ENCODE measurements at places on chromosomes 7 and 10. TPM values are rescaled to one million over a fixed set of nuclear protein-coding genes. Genes with fewer than 3 reads are reported as not detected.

- no peak for DNase-seq
Observed at GRCh38 chr10:80537086-80537735, 491 bp upstream of the SH2D4B start.

DNA sequence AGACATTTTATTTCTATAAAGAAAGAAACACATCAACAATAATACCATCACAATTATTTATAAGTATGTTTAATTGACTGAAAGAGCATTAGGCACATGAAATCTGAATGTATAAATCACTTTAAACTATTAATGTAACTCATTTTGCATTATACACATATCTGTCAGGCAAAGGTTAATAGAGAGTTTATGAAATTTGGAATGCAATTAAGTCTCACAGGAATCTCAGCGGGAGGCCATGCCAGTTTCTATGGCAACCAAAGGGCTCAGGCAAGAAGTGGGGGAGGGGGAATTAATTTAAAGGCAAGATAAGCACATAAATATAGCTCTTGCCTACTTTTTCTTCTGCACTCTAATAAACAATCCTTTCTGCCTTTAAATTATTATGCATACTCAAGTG, 152.6 kb downstream of the SLC16A9 start:
- no peak for DNase-seq

The MALRD1 gene
- 0.58 TPM for polyA plus RNA-seq

The PDZD8 gene
- polyA plus RNA-seq = 13.2 TPM

The RET gene
- polyA plus RNA-seq = 17.0 TPM

- DNase-seq = no peak
Observed at GRCh38 chr10:114561008-114561523, 97.0 kb downstream of the ABLIM1 start.

DNA sequence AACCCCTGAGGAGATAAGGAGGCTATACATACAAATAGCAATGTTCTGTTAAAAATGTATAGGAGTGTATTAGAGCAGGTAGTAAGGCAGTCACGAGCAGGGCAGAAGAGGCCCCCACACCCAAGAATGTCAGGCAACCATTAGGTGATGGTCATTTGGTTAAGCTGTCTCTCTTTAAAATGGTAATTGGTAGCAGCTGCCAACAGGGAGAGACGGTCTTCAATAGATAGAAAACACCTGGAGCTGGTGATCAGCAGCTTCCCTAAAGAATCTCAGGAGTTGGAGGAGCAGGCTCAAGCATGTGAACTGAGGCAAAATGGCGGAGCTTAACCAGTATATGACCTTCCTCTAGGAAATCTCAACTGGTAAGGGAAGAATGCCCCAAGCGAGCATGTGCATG, 26.4 kb upstream of the HTR5A start:
- DNase-seq = no peak

GRCh38 chr7:88203401-88203800, 16.4 kb downstream of the SRI start:
- no peak for DNase-seq

GRCh38 chr7:73520673-73521635, 1.1 kb downstream of the BAZ1B start:
- no peak for DNase-seq

DNA sequence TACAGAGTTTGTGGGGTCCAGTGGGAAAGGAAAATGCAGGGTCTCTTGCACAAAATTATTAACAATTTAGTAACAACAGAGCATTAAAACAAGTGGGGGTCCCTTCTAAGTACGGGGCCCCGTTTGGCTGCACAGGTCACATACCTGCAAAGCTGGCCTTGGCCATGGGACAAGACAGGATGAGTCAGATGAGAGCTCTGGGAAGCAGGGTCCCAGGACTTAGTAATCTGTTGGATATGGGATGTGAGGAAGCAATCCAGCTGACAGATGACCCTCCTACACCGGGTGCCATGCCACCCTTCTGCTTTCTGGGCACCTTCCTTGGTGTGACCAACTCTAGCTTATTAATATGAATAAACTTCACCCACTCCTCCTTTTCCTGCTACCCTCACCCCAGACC, 3.2 kb upstream of the DUSP5 start:
- DNase-seq = no peak

DNA sequence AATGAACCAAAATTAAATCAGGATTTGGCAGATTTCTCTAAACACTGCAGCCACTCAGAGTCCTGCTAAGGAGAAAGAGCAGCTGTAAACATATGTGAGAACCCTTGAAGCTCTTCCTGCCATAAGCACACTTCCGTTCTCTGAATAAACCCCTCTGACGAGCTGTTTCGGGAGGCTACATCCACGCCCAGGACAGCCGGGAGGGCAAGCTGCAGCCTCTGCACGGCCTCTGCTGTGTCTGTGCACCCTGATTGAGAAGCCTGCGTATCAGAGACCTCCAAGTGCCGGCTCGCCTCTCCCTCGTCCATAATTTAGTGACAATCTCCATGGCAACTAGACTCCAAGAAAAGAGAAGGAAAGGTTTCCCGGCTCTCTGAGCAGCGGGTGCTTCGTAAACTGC, 114.4 kb downstream of the PTPRN2 start:
- peak; percentile 21 for DNase-seq

DNA sequence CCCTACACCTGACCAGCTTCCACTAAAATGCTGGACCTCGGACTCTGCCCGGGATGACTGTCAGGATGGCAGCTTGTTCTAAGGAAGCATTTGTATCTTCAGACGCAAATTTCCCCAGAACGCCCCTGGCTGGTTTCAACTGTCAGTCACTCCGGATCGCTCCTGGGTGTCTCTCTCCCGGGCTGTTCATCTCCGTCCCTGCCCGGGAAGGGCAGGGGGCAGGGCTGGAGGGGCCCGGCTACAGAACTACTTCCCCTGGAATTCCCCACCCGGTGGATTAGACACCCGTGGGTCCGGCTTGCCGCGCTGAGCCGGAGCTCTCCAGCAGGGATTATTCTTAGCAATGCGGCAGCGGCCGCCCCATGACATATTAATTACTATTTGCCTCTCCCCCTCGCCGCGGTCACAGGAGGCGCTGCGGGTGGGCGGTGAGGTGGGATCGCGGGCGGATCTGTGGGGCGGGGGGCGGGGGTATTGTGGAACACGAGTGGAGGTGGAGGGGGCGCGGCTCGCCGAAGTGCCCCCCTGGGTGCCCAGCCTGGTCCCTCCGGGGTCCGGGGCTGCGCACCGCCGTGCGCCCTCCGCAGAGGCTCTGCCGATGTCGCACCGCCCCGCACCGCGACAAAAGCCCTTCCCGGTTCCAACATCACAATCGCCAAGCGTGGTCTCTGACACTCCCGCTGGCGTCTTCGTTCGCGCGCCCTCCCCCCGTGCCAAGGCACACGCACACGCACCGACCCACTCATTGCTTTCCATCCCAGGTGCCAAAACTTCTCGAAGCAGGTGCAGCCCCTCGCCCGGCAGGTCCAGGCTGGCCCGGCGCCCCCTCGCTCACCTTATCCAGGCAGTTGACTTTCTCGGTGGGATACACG, 276.1 kb upstream of the NEBL start:
- DNase-seq = peak; percentile 25

The NOS3 gene
- 6.0 TPM for polyA plus RNA-seq

GRCh38 chr10:4514445-4515108, 311.4 kb upstream of the AKR1E2 start:
- peak; percentile 50 for DNase-seq

GRCh38 chr10:49265885-49266284, 33.1 kb upstream of the C10orf71 start:
- no peak for DNase-seq

- DNase-seq = no peak
Observed at GRCh38 chr7:106370542-106370941, 85.8 kb upstream of the NAMPT start.

The SCIN gene
- 0.29 TPM for polyA plus RNA-seq

The C7orf57 gene
- polyA plus RNA-seq = not detected

GRCh38 chr7:51062222-51062987, 254.2 kb downstream of the COBL start:
- DNase-seq = no peak

DNA sequence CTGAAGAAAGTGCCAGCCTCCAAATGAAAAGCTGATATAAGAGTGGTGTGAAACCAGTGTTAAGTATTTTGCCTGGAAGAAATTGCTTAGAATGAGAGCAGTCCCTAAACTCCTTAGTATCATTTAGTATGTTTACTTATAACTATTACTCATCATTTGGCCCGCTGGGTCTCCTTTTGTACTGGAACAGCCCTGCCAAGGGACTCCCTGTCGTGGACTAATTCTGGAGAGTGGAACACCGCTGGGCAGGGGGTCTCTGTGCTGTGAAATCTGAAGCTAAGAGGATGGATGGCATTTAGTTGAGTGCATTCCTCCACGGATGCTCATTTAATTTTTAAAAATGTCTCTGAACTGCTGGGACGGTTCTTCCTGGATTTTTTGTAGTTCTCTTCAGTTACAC, 889.9 kb upstream of the C7orf33 start:
- DNase-seq = peak; percentile 11

The CC2D2B gene
- polyA plus RNA-seq = 1.4 TPM

GRCh38 chr10:124674768-124675222, 69.4 kb downstream of the FAM53B start:
- DNase-seq = no peak

The RAPGEF5 gene
- 16.9 TPM for polyA plus RNA-seq

GRCh38 chr10:11192304-11193000, 174.8 kb downstream of the CELF2 start:
- DNase-seq = no peak

DNA sequence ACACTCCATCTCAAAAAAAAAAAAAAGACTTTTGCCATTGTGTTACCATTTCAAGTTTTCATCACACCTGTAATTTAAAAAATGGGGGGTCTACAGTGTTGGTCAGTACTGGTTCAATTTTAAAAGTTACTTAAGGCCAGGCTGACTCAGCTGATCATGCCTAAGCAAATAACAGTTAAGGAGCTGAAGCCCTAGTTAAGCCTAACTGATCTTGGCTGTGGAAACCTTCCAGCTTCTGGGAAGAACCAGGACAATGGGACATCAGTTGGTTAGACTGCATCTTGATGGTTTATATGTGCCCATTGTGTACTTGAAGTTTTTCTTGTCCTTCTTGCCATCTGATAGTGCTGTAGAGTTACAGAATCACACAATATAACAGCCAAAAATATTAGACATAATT, 26.7 kb downstream of the VCL start:
- no peak for DNase-seq

GRCh38 chr7:158422196-158422886, 165.3 kb downstream of the PTPRN2 start:
- no peak for DNase-seq

The NPC1L1 gene
- polyA plus RNA-seq = not detected

DNA sequence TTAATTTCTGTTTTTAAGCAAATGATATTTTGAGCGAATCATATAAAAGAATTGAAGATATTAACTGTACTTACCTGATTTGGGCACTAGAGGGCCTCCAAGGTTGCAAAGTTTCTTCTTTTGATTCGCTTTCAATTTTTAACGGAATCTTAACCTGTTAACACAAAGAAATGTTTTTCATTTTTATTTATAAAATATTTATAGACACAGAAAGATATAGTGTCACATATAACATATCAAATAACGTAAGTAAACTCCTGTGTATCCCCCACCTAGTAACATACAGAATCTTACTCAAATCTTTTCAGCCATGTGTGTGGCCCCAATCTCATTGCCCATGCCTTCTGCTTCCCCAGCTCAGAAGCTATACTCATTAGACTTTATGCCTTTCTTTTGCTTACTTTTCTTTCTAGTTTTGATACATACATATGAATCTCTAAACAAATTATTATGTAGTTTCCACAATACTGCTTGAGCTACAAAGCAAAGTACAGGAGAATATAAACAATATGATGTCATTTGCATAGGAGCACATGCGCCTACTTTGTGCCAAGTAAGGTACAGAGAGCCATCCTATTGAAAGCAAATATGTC, 49.5 kb upstream of the ZPBP start:
- DNase-seq = peak; percentile 28

DNA sequence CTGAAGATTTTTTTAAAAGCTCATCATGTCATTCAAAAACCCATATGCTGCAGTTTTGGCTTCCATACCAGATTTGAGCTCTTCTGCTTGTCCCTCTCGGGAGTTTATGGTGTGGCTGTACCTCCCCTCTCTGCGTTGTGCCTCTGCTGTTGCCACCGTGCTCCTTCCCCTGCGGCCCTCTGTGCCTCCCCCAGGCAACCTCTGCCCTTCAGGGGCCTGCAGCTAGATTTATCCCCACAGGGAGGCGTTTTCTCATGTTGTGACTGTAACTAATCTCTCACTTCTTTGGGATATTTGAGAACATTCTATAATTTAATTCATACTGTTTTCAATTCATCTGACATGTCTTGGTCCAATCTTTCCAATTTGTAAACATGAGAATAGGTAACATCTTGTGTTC, 52.7 kb downstream of the TASOR2 start:
- DNase-seq = no peak

The ITGA8 gene
- 7.1 TPM for polyA plus RNA-seq

- DNase-seq = no peak
Observed at GRCh38 chr7:48165157-48165556, 6.1 kb upstream of the ABCA13 start.

- DNase-seq = no peak
Observed at GRCh38 chr10:103836861-103837260, 18.5 kb downstream of the SH3PXD2A start.

GRCh38 chr7:137835486-137836112, 11.2 kb downstream of the DGKI start:
- no peak for DNase-seq

The FRMD4A gene
- 35.5 TPM for polyA plus RNA-seq

The TMEM120A gene
- 42.0 TPM for polyA plus RNA-seq

The NPTX2 gene
- polyA plus RNA-seq = 7.3 TPM

The EPHA1 gene
- polyA plus RNA-seq = 2.6 TPM

- DNase-seq = no peak
Observed at GRCh38 chr10:69745698-69746097, 56.0 kb upstream of the COL13A1 start.

- no peak for DNase-seq
Observed at GRCh38 chr7:100585511-100586265, at the start of gene LRCH4. Gene LRCH4, minus strand, starts transcription at chr7:100586129. Its CDS starts 29 bp downstream, at chr7:100586100.

- DNase-seq = no peak
Observed at GRCh38 chr10:78706726-78707540, 361.8 kb upstream of the ZMIZ1 start.

DNA sequence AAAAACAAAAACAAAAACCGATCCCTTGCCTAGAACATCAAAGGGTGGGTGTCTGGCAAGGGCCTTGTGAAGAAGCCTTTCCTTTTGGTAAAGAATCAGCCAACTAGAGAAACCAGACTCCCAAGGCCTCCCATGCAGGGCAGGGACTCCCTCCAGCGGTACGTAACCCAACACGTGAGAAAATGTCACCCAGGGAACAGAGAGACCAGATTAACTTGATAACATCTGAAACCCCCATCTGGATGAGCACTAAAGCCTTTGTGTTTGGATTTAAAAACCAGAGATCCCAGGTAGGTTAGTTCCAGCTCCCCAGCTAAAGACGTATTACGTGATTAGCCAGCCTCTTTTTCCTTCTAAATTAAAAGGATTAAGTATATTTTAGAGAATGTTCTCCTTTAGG, 3.0 kb upstream of the HABP2 start:
- no peak for DNase-seq

- no peak for DNase-seq
Observed at GRCh38 chr10:124748953-124749645, 4.9 kb upstream of the FAM53B start.

DNA sequence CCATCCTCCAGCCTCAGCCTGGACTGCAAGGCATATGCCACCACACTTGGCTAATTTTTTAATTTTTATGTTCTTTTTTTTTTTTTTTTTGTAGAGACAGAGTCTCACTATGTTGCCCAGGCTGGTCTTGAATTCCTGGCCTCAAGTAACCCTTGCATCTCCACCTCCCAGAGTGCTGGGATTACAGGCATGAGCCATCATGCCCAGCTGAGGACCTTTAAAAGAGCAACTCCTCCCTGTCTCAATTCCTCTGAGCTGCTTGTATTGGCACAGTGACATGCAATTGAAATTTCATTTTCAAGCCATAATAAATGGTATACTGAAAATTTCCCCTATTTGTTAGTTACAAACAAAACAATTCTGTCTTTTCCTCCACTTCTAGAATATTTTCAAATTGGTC, 19.5 kb downstream of the DNAJB9 start:
- DNase-seq = no peak
